ENCODE measurements at places on chromosomes 1 and 21.

- DNase-seq = no peak
Observed at GRCh38 chr1:220294846-220295301, 22.6 kb upstream of the RAB3GAP2 start.

DNA sequence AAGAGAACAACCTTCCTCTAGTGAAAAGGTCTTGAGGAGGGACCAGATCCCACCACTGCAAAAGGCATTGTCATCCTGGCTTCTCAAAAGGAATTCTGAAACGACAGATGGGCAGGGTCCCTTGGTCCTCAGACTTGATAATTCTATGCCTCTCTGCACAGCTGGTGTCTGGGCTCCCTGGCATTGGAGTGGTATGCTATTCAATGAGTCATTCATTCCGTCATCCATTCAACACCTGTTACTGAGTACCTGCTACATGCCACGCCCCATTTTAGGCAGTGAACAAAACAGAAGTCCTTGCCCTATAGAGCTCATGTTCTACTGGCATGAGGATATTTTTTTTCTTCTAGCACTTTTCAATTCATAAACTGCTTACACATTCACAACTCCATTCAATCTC lies 45.8 kb upstream of the HMGB4 start:
- no peak for DNase-seq

DNA sequence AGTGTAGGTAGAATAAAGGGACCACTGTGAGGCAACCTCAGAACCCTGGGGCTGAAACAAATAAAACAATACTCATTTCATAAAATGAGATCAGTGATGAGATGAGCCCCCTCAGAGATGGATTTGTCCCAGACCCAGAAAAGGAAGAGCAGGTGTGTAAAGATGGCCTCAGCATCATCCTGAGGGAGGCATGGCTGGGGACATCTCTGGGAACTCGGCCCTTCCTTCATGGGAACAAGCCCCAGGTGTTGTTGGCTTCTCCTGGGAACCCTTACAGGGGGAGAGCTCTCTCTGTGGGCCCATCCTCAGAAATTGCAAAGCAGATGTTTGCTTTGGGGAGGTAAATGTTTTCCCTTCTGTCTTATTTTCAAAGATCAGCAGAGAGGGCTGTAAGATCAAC lies 133.2 kb upstream of the USP24 start:
- no peak for DNase-seq

- peak; percentile 47 for DNase-seq
Observed at GRCh38 chr1:59020151-59020997, 236.5 kb upstream of the JUN start.

DNA sequence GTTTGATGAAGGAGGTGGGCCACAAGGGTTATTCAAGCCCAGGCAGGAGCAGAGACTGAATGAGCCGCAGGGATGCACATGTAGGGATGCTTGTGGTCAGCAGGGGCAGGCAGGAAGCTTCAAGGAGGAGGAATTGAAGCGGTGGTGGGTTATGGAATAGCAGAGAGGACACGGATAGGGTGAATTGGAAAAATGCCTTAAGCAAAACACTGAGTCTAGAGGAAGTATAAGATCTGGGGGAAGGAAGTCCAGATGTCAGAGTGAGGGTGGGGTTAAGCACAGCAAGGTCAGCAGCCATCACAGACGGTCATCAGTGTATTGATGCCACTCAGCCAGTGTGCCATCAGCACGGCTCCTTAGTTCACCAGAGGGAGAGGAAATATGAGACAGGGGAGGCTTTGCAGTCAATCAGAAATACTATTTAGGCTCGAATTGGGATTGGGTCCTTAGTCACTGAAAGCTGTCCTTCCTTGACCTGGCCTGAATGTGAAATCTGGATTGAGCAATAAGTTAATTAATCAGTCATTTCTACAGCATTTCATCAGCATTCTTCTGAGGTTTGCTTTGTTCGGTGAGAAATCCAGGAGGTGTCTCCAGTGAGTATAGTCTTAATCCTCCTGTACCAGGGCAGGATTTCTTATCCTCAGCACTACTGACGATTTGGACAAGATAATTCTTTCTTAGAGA lies 6.0 kb upstream of the LCE1F start:
- DNase-seq = no peak

DNA sequence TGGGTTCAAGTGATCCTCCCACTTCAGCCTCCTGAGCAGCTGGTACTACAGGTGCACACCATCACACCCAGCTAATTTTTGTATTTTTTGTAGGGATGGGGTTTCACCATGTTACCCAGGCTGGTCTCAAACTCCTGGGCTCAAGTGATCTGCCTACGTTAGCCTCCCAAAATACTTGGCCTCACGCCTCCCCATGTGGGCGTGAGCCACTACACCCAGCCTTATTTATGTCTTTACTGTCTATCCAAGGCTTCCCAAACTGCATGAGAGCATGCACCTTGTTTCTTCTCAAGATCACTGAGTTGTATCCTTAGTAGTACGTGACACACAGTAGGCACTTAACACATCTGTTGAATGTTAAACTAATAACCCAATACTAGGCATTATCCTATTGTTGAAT lies 14.2 kb downstream of the WASF2 start:
- DNase-seq = no peak

DNA sequence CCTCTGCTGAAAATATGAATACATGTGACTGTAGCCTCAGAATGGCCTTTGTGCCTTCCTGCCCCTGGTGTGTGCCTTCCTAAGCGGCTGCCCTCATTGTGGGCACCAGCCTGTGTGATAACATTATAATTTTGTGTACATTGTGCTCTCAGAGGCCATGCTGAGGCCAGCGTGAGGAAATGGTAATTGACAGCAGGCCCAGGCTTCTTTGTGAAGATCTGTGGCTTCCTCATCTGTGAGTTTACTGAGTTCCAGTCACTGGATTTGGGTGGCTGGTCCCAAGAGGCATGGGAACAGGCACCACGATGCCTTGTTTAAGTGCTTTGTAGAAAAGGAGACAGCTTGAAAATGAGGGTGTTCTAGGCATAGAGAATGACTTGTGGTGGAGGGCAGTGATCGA lies 389.3 kb downstream of the OMA1 start:
- no peak for DNase-seq

DNA sequence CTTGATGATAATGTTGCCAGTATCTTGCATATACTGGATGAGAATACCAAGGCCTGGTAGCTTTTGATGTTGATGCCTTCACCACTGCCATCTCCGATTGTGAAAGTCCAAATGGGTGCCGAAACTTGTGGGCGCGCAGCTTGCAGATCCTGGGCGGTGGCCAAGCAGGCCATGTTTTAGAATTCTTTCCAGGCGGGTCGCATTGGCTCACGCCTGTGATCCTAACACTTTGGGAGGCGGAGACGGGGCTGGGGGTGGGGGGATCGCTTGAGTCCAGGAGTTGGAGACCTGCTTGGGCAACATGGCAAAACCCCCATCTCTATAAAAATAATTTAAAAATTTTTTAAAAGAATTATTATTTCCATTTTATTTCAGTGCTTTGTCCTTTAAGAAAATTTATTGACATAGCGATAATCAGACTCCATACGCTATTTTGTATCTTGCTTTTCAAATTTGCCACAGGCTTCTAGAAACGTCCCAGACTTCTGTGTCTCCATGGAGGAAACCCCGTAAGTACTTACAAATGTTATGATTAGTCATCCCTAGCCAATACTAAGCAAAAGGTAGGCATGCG lies 592 bp upstream of the ZNF326 start:
- DNase-seq = no peak

DNA sequence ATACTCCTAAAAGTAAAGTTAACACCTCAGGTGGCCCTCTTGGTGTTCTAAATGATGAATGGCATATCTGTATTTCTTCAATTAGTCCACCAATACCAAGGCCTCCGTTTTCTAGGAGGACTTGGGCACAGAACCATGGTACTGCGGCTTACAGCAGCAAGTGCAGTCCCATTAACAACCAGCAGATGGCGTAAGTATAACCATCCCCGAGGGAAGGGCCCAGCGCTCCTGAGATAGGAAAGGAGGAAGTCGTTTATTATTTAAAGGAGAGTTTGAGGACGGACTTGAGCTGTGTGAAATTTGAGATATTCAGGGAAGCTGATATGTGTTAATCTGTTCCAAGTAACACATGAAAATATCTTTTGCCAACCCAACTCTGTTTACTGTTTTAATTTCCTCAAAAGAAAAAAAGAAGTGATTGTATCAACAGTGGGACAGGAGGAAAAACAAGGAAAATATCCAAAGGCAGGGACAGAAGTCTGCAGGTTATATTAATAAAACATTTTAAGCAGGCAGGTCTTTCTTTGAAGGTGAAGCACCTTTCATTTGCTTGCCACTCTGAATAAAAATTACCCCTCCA lies 37.7 kb upstream of the KCNJ15 start:
- peak; percentile 47 for DNase-seq

GRCh38 chr1:118811156-118811555 lies 177.0 kb downstream of the TBX15 start:
- DNase-seq = no peak

DNA sequence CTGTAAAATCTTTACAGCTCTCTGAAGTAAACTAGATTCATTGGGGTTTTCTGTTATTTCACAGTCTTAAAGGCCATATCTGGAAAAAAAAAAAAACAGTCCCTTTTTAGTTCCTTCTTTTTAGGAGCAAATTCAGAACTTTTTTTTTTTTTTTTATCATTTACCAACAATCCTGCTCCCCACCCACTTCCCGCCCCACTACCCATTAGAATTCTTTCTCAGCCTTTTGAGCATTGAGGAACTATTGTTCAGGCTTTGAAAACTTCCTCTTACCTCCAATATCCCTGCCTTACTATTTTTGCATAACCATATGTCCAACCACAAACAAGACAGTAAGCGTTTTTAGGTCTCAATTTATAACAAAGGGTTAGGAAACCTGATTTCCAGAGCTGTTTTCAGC lies 330.1 kb downstream of the PLPP3 start:
- DNase-seq = no peak

DNA sequence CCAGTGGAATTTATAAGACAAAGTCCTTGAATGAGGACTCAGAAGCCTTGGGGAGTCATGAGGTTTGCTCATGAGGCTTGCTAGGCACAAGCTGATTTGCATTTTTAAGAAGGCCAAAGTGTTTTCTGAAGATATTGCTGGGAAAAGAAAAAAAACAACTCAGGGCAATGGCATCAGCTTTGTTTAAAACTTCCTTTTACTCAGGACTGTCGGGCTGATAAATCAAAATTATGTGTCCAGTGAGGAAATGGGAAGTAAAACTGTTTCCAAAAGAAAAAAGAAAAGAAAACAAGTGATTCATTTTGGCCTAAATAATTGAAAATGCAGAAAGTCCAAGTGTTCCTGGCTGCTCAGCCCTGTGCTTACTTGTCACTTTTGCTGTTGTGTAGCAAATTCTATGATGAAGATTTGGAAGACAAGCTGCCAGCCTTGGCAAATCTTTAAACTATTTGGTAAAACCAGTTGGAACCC lies 282.4 kb downstream of the HLX start:
- no peak for DNase-seq

- no peak for DNase-seq
Observed at GRCh38 chr1:4770713-4771112, 116.3 kb downstream of the AJAP1 start.

GRCh38 chr1:221761354-221762002 lies 19.6 kb upstream of the DUSP10 start:
- DNase-seq = no peak

All from activated CD8-positive, alpha-beta memory T cell treated with anti-CD3 and anti-CD28 coated beads, Interleukin-2, amount 50 U/mL, for 4 hours (primary cell).